ENCODE measurements at places on chromosomes 4 and X.

DNA sequence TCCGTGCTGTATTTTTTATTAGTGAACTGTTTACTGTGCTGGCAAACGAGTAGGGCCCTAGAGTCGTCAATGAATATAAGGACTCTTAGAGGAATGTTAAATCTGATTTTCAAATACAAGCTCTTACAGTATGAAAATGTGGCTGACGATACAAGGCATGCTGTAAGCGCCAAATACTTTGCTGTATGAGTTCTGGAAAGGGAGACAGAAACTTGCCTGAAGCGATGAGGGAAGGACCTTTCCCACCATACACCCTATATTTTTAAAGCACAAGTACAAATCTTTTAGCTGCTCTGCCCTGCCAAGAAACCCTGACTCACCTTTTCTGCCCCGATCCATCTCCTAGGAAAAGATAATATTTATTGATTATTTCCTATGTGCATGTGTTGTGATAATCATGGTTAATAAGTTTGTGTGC lies 15.7 kb upstream of the RUFY3 start:
- no peak for DNase-seq

DNA sequence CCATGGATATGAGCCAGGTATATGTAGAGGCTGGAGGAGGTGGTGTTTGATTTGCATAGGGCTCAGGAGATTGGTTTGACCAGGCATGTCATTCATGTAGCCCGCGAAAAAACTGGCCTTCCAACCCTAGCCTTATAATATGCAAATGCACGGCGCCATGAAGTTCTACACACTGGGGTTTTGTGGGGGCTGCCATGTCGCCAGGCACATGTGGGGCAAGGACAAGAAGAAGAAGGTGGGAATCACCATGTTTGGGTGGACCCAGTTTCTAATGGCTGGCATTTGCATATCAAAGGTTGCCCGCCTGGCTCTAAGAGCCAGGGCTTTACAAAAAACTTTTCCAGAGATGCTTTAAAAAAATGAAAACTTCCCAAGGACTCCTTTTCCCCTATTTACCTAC lies 1251.0 kb downstream of the PCDH18 start:
- DNase-seq, result no peak

GRCh38 chr4:151700566-151701316 lies 60.1 kb downstream of the GATB start:
- DNase-seq, result no peak

DNA sequence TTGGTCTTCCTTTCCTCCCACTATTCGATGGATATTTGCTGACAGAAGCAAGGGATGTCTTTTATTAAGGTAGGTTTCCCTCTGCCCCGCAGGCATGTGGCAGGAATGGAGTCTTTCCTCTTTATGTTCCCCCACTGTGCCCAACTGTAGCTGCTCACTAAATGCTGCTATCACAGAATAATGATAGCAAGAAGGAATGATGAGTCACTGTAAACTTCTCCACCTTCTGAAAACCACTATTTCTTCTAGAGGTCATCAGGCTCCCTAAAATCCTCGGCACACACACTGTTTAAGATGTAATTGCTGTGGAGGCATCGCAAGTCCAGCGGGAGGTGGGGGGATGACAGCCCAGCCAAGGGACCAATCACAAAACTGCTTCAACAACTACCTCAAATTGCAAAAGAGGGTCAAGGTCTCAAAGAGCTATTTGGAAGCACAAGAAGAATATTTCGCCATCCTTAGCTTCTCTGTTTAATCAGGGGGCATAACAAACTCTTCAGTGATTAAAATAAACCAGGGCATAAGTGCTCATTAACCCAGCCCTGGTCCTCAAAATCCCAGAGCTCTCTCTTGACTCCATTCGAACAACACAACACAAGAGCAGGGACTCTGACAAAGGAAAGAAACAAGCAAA lies 13.9 kb downstream of the QDPR start:
- DNase-seq, result no peak

DNA sequence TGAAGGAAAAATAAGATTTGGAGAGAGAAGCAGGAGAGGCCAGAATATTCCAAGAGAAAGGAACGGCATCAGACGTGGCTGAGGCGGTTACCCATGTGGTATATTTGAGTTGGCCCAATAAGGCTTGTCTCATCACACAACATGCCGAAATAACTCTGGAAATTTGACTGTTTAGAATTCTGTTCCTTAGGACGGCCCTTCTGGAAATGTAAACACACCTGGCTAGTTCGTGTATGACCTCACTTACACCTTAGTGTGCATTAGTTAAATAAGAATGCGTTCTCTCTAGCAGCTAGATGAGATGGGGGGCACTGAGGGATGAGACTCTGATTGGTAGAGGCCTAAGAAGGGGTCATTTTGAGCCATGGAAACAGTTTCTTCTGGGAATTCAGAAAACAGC lies 33.2 kb upstream of the PLAC1 start:
- DNase-seq, result no peak

DNA sequence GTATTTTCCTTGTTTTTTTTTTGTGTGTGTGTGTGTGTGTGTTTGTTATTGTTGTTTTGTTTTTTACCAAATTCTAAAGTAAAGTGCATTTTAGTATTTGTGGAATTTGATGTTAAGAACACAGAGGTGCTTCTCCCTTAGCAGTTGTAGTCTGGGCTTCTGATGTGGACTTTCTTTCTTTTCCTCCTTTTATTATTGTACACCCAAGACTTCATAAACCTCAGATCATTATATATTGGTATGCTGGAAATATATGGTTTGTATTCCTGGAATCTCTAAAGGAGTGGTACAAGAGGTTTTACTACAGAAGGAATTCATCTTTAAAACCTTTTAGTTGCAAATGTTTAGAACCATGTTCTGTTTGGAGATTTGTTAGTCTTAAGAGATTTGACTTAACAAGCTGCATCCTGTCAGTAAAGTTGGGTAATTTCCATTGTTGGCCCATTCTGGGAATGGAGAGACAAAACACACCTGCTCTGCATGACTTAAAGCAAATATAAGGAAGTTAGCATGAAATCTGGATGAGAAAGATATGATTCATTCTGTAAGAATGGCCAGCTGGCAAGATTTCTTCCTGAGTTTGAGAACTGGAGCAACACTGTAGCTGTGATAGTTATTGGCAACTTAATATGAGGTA lies 64.0 kb downstream of the SMAD1 start:
- DNase-seq, result peak; percentile 87

DNA sequence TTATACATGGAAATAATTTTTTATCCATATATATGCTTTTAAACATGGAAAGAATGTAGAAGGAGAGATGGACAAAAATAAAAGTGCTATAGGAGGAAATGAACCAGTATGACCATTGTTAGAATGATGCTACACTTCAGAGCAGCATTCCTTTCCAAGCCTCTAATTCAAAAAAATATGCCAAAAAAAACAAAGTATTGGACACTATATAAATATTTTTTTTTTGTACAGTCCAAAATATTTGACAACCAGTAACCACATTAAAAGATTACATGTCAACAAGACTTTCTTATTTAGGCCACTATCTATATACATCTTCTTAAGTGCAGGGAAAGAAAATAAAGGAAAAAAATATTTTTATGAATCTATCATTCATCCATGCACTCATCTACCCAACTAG lies 198.6 kb downstream of the LRBA start:
- peak; percentile 4 for DNase-seq

DNA sequence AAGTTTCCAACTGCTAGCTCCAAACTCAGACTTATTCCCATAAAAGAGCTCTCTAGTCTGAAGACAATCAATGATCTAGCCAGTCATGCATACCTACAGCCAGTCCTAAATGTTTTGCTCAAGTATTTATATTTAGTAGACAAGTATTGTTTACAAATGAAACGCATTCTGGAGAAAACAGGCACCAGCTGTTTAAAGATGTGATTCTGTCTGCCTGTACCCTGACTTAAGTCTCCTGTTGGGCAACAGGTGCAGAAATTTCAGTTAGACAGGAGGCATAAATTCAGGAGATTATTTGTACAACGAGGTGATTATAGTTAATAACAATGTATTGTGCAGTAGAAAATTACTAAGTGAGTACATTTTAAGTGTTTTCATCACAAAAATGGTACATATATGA lies 28.9 kb downstream of the LNX1 start:
- DNase-seq, result no peak

DNA sequence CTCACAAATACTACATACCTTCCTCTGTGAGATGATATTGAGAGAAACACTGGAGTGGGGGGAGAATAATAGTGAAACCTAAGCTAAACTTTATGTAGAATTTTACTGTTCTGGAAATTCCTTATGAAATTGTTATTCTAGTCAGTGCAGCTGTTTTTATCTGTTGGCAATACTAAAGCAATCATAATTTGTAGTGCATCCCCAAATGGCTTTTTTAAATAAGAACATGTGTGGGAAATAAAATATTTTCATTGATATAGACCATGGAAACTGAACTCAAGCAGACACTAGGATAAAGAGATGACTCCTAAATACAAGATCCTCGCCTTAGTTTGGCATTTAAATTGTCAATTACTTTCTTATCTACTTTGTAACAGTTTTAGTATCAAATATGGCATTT lies 51.1 kb downstream of the SEC24D start:
- DNase-seq, result no peak

DNA sequence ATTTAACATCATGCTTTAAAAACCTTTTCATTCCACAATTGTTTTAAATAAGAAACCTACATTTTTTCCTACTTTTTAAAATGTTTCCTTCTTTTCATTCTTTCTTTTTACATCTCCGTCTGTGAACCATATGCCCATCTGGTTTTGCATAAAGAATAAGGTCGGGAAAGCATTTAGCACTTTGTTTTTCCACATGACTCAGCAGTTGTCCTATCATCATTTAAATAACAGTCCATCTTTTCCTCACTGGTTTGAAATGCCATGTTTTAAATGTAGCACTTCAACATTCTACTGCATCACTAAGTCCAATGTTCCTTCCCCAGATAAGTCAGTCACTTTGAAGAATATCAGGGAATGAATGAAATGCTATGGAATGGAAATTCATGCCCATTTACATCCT lies 128.4 kb downstream of the SH3RF1 start:
- no peak for DNase-seq

DNA sequence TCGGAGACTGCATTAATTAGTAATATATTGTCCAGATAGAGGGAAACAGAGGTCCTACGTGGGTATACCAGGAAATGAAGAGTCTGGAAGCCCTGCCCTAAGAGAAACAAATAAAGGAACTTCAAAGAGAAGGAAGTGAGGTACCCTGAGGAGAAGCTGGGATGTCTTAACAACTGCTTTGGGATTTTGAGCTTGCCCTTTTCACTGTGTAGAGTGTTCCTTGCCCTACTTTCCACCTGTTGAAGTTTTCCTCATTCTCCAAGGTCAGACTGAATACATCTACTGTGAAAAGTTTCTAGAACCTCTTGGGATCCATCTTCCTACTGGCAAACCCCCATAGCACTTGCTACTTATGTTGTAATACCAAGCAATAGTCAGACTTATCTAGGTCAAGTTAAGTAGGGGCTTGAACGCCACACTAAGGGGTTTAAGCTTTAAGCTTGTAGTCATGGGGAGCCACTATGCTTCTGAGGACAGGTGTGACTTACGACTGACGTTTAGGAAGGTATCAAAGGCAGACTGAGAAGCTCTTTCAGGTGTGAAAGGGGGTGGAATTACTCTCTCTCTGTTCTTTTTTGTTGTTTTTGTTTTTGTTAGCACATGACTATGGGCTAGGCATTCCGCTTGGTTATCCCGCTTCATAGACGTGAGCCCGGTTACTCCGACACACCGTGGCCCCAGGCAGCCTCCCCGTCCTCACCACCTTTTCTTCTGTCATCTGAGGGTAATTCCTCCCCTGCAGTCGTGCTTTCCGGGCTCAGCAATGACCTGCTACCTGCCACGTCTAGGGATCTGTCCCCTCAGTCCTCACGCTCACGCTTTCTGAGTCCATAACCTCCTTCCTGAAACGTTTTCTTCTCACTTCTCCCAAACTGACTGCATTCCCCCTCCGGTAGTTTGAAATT lies 959 bp upstream of the REST start:
- DNase-seq, result no peak

- peak; percentile 14 for DNase-seq
Observed at GRCh38 chr4:118124997-118125396, 90.7 kb downstream of the NDST3 start.

- DNase-seq, result no peak
Observed at GRCh38 chr4:37749398-37749988, 63.3 kb upstream of the RELL1 start.
